Activated T-helper 1 cell treated with anti-CD3 and anti-CD28 coated beads, Interleukin-12 subunit alpha, Interleukin-12 subunit beta, Interleukin-2, Interleukin-4 antibody, amounts not matched to agents 30 ng/mL and 10 ng/mL and 1 ng/mL, durations not matched to agents 14 hours and 24 hours and 36 hours (primary cell): ENCODE measurements at places on chromosomes 2 and 18. TPM values are rescaled to one million over a fixed set of nuclear protein-coding genes. Genes with fewer than 3 reads are reported as not detected.

The MYL12B gene
- 234 and 235 TPM in 2 replicates for total RNA-seq

The RMC1 gene
- total RNA-seq = 56.3 and 56.7 TPM in 2 replicates

The LYPD6B gene
- total RNA-seq = not detected in 2 replicates

- DNase-seq = no peak
Measured at GRCh38 chr2:96622544-96622943, 15.6 kb downstream of the KANSL3 start.

DNA sequence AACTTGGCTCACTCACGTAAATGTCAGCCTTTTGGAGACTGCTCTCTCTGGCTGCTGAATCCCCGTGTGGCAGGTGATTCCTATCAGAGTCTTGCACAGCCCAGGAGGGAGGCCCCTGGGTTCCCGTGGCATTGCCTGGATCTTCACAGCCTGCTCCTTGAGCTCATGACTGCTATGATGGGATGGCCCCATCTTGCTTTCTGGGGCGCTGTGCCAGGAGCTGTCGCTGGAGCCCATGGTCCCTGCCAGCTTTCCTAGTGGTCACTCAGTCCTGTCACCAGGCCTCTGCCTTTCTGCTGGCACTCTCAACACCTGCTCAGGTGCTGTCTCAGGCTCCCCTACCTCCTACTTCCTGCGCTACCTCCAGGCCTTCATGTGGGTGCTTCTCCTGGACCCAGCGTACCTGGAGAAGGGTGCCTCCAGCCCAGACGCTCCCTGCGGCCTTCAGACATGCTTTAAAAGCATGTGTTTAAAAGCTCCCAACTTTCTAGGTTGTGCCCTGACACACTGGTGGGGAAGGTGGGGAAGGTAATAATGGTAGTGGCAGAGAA is 110.1 kb downstream of the MCFD2 start:
- no peak for DNase-seq

DNA sequence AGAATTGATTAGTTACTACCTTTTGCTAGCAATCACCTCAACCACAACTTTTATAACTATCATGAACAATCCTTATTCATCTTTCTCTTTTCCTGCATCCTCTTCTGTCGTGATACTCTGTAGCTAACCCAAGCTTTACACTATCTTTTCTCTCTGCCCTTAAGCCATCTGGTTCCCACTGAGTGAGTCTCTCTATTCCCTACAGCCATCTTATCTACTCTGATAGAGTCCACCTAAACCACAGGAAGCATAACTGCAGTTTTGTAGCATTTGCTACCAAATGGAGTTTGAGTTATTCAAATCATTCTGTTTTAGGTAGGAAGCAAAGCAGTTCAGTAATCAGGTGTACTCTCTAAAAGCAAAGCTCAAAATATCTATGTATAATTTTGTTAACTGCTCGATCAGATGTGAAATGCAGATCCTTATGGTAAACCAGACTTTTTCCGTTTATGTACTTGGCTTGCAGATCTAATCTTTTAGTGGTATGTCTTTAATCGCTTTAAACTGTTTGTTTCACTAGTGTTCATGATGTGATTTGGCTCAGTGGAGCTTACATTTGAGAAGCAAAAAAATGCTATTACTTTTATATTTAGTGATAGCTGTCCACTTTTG is 91.0 kb downstream of the CSRNP3 start:
- no peak for DNase-seq
